Stimulated activated CD4-positive, alpha-beta T cell treated with anti-CD3 and anti-CD28 coated beads, Interleukin-4, amount 100 ng/mL, for 4 hours (primary cell): ENCODE measurements at places on chromosomes 5 and 9.

DNA sequence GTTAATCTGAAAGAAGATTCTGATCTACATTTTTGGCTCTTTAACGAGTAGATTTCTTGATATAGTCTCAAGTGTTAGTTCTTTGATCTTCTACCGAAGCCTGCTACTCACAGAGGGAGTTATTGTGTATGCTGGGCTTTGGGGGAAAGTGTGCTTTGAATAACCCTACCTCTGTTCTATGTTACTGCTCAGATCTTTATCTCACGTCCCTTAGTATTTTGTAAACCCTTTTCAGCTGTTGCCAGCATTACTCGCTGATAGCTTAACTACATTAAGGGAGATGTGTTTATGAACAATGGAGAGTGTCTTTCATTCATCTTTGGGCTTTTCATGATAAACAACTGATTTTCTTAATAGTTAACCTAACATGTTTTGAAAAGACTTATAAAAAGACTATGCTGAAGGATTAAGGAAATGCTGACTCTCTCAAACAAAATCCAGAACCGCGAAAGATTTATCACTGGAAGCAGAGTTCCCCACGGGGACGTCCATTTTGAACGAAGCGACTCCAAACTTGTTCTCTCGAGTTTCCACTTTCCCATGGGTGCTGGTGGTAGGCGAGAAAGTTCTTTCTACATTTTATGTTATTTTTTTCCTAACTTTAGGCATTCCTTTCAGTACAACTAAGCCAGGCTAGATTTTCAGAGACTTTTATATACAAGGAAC, 27.9 kb upstream of the ALDH1A1 start:
- no peak for DNase-seq

DNA sequence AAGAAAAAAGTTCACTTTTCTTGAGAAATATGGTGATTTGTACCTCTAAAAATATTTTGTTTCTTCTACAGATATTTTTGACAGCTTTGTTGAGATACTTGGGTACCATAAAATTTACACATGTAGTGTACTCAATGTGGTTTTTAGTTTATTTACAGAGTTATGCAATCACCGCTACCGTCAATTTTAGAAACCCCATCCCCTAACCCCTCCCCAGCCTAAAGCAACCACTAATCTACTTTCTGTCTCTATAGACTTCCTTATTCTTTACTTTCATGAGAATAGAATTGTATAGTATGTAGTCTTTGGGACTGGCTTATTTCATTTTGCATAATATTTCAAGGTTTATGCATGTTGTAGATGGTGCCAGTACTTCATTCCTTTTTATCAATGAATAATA, 45.0 kb upstream of the TDRD7 start:
- no peak for DNase-seq

DNA sequence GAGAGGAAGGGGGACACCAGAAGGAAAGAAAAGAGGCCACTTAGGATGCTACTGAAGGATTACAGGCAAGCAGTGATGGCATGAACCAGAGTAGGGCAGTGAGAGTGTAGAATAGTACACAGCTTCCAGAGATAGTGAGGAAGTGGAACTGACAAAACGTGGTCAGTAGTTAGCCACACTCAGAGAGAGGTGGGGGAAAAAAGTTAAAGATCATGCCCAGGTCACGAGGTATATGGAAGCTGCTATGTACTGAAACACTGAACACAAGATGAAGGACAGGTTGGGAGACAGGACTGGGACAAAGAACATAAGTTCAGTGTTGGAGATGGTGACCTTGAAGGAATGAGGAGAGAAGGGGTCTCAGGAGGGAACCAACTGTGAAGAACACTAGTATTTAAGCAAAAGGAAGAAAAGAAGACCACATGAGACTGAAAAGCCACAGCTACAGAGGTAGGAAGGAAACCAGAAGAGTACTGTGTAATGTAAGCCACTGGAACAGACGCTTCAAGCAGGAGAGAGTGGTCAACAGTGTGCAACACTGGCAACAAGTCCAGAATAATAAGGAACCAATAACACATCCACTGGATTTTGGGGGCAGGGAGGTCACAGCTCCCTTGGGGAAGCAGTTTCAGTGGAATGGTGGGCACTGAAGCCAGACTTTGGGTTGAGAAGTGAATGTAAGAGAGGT, 45.5 kb downstream of the ELL2 start:
- DNase-seq: no peak

GRCh38 chr5:16674750-16675149, 58.0 kb upstream of the RETREG1 start:
- no peak for DNase-seq

GRCh38 chr5:171593401-171593800, 174.0 kb downstream of the FGF18 start:
- DNase-seq: no peak

DNA sequence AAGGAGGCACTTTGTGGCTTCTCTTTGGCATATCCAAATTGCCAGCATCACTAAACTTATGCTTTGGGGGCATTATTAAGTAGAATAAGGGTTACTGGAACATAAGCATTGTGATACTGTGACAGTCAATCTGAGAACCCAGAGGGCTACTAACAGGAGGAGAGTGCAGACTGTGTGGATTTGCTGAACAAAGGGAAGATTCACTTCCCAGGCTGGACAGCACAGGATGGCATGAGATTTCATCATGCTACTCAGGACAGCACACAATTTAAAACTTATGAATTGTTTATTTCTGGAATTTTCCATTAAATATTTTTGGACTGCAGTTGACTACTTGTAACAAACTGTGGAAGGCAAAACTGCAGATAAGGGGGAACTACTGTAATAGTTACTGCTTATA, 212.5 kb downstream of the TMC1 start:
- no peak for DNase-seq

- DNase-seq: no peak
Measured at GRCh38 chr5:113330533-113331208, 104.1 kb downstream of the TSSK1B start.

DNA sequence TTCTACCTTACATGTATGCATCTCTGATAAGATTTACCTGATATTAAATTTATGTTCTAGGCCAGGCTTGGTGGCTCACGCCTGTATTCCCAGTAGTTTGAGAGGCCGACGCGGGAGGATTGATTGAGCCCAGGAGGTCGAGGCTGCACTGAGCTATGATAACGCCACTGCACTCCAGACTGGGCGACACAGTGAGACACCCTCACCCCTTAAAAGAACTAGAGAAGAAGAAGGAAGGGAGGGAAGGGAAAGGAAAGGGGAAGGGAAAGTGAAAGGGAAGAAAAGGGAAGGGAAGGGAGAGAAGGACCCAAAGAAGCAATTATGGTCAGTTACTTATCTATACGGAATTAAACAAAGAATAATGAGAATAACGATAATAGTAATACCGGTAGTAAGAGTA, 1.2 kb upstream of the RFK start:
- DNase-seq: no peak

- DNase-seq: no peak
Measured at GRCh38 chr5:122607818-122608217, 167.1 kb upstream of the SNX2 start.

GRCh38 chr9:128190013-128190412, 1.4 kb downstream of the CIZ1 start:
- no peak for DNase-seq

DNA sequence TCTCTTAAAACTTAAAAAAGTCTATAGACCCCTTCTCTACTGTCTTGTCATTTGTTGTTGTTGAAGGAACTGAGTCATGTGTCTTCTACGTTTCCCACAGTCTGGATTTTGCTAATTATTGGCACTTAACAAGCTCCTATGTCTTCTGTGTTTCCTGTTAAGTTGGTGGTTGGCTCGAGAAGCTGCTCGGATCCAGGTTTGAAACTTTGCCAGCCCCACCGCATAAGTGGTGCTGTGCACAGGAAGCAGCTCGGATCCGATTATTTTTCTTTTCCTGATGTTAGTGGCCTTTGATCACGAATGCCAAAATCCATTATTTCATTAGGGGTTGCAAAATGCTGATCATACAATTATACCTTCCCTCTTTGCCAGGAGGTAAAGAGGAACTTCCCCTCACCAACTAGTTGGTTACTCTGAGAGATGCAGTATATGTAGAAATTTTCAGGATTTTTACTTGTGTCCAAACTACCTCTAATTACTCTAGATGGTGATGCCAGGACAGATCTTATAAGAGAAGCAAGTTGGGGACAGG, 186.5 kb downstream of the NSG2 start:
- DNase-seq: no peak

DNA sequence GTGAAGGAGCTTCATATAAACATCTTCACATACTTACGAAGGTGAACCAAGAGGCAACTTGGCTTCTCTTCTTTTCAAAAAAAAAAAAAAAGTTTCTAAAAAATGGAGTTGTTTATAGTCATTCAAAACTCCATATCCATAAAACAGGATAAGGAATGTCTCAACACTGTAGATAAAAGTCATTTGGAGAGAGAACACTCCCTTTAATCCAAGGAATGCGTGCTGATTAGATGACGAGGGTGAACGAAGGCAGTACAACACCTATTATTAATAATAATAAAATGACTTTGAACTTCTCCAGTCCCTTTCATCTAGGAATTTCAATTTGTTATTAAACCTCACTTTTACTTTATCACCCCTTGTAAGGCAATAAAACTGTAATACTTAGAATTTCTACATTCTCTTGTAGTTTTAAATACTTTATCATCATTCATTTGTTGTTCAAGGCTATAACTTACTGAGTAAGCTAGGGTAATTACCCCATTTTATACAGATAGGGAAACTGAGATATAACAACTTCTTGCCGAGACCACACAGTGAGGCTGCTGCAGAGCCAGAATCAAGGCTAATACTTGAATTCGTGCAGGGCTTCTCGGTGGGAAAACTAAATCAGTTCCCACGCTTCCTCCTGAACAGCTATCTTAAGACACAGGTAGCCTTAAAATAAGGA, 377.1 kb downstream of the EFNA5 start:
- no peak for DNase-seq

- DNase-seq: no peak
Measured at GRCh38 chr9:4984171-4984620, 876 bp upstream of the JAK2 start.

DNA sequence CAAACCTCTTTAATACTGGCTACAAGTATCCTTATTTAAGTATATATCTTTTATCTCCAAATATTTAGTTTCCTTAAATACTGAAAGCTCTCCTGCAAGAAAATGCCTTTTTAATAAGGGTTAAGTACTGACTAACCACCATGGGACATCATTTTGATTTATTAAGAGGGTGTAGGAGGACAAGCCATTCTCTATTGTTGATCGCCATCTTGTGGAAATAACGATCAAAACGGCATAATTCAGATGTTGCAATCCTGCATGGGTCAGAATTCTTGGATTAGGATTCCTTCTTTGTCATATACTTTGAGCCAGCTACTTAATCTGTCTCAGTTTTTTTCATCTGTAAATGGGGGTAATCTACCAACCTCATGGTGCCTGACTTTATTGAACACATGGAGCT, 28.7 kb upstream of the C5orf46 start:
- no peak for DNase-seq

DNA sequence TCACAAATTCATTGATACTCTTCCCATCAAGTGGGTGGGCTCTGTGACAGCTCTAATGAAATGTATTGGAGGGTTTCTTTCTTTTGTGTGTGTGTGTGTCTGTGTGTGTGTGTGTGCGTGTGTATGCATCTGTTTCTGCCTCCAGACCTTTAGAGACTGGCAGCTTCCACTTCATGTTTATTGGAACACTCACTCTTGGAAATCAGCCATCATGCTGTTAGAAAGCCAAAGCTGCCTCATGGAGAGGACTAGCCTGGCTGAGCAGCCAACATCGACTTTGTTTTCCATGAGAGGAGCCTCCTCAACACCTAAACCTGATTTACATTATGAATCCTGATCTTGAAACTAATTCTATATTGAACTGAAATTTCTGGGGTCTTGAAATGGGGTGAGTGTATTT, 128.5 kb upstream of the FAM174A start:
- DNase-seq: no peak

DNA sequence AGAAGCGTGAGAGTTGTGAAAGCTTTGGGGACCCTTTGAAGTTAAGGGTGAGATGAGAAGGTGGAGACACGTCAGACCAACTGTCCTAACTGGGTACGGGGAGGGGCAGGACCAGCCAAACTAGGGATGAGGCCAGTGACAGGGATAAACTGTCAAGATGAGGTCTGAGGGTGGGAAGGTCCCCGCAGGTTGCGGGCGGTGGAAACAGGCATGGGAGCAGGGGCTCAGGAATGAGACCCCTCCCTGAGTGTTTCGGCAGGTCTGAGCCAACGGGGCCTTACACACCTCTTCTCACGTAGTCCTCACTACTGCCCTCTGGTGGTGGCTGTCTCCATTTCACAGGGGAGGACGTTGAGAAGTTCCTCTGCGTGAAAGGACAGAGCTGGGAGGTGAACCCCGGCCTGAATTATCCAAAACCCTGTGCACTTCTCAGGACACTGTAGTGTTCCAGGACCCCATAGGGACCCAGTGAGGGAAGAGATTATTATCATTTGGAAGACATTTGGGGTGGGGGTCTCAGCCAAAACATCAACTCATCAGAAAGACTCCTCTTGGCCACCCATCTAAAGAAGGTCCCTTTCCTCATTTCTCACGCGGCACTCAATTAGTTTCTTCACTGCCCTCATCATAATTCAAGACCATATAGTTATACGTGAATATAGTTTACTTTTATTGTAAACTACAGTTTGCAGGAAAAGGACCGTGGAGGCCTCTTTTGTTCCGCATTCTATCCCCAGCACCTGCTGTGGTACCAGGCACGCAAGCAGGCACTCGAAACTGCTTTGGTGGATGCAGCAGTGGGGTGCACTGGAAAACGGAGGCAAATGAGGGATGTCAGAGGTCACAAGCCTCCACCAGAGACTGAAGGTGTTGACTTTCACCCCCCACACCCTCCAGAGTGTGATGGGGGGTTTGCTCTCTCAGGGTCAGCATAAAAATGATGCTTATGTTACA, 21.7 kb upstream of the NANS start:
- peak; percentile 84 for DNase-seq

DNA sequence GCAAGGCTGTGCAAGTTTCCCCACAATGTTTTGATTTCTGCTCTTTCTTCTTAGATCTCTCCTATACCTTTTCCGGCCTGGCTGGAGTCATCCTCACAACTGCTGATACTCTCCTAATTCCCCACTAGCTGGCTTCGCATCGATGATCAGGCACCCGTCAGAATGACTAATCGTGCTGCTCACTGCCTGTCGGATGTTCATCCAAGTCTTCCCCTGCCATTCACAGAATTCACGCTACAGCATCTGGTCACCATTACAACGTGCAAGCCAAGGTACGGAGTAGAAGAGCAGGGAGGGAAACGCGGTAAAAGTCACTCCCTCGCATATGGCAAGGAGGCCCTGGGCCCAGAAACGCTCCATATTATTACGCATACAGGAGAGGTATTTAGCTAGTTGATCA, 35.1 kb downstream of the CDH10 start:
- no peak for DNase-seq

GRCh38 chr5:159184858-159185381, 24.4 kb downstream of the RNF145 start:
- DNase-seq: peak; percentile 20
